ENCODE measurements at places on chromosomes 3 and 15.

DNA sequence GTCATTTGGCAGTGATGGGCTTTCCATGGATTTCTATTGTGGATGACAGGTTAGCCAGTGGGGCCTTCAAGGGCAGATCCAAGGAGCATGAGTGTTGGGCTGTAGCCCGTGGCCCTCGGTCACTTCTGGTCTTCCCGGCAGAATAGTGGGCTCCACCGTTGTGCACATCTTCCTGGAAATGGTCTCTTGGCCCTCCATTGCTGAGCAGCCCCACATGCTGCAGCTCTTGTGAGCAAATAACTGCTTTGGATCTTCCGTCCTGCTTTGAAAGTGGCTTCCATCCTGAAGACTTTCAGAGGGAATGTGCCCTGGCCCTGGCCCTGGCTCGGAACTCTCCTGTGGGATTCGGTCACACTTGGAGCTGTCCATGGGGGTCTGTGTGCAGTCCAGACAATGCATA is 102.8 kb downstream of the SNRPN start:
- no peak for DNase-seq

GRCh38 chr3:192570315-192570714 is 157.0 kb downstream of the FGF12 start:
- DNase-seq: no peak

DNA sequence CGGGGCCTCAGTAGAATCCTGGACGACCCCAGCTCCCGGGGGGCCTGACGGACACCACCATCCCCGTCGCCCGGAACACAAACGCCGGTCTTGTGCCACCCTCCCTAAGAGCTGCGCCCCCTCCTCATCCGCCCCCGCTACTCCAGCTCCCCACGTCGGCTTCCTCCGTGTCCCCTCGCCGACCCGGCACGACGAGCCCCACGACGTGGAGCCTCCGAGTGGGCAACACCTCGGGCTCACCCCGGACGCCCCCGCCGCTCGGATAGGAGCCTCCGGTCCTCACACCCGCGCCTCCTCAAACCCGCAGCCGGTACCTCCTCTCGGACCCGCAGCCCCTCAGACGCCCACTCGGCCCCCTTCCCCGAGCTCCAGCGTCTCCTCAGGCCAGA is 525 bp downstream of the NPTN start:
- no peak for DNase-seq

- no peak for DNase-seq
These were observed 43.7 kb upstream of the MCF2L2 start for GRCh38 chr3:183472155-183472554.

DNA sequence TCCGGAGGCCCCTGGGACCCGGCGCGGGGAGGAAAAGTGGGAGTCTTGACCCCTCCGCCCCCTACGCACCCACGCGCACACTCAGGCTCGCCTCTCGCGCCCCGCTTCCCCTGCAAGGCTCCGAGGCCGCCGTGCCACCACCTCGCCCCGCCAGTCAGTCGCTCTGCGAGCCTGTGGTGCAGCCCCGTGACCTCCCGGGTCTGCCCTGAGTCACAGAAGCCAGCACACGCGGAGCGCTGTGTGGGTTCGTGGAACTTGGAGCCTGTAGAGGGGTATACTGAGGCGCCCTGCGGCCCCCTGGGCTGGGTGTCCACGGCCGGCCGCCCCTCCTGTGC is 380 bp upstream of the ALS2CL start:
- peak; percentile 54 for DNase-seq

DNA sequence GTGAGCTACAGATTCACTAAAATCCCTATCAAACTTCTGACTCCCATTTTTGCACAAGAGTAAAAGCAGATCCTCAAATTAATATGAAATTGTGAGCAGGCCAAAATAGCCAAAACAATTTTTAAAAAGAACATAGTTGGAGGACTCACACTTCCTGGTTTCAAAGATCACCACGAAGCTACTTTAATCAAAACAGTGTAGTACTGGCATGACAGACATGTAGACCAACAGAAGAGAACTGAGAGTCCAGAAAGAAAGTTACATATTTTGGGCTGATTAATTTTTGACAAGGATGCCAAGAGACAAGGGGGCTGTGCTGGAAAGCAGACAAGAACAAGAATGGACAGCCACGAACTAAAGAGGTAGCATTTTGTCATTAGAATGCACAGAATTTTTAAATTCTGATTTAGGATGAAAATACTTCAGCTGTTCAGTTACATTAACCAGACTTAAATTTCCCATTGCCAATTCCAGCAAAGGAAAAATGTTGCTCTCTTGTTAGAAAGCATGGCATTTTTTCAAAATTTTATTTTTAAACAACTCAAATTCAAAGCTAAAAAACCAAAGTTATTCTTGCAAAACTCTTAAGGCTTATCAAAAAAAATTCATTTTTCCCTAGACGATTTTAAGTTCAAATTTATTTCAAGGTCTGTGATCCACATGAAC is 14.0 kb downstream of the RYK start:
- no peak for DNase-seq

Data from stimulated activated naive CD4-positive, alpha-beta T cell treated with Interleukin-2 at 50 U/mL for 16 hours (primary cell).